ENCODE measurements at places on chromosomes 5 and 9.

DNA sequence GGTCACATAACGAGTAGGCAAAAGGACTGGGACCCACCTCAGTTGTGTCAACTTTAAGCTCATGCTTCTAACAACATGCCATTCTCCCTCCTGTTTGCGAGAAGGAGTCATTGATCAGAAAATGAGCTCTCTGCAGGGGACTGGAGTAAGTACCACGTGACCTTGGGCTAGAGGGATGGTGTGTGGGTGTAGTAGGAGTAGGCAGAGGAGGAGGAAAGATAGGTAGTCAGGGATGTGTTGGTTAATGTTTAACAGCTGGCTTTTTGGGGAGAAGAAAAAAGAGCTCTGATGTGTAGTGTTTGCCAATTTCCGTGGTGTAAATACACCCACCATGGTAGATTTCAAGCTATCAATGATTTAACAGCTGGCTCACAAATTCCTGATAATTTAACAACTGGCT is 160.3 kb upstream of the TBC1D2 start:
- DNase-seq = no peak
- no peaks in the 10 kb centered on the region for H3K36me3 ChIP-seq
- no peak overlapping the region for H3K4me3 ChIP-seq
- H3K4me1 ChIP-seq = no peaks in the 10 kb centered on the region
- no peak overlapping the region for H3K27ac ChIP-seq

DNA sequence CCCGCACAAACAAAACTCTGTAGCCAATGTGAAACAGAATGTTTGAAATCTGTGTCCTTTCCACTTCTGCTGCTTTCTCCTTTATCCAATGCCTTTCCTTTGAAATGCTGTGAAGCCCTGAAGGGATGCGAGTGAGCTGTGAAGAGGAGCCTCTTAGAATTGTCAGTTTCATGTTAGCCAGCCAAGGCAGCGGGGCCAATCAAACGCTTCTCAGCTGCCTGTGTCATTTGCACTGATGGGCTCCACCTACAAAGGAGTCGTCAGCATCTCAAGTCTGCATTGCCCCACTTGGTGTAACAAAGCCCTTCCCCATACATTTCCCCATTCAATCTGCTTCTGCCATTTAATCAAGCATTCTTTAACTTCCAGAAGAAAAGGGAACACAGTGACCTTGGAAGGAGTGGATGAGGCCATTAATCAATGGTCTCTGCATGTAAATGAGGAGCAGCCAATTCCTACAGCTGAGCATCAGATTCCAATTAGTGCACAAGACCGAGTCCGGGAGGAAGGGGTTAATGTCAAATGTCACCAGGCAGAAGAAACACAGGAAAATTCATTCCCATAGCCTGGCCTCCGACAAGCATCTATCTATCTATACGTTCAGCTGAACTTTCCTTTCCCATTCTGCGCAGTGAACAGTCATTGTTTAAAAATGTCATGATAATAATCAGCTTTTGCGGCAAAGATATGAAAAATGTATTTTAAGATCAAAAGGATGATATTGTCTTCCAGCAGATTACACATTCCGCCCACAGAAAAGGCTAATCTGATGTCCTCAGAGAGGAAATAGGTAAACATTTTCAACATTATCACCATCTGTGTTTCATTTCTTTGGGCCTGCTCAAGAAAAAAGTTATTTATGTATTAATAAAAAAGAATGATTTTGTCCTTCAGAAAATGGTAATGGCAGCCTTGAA is 154.6 kb downstream of the FSTL4 start:
- DNase-seq = no peak
- no peak overlapping the region for H3K4me3 ChIP-seq
- H3K4me1 ChIP-seq = no peaks in the 10 kb centered on the region
- no peaks in the 10 kb centered on the region for H3K36me3 ChIP-seq

GRCh38 chr5:2178528-2178927 is 295.8 kb upstream of the IRX4 start:
- no peak overlapping the region for H3K27ac ChIP-seq
- no peaks in the 10 kb centered on the region for H3K27me3 ChIP-seq
- H3K4me1 ChIP-seq = no peaks in the 10 kb centered on the region
- DNase-seq = peak; percentile 59

DNA sequence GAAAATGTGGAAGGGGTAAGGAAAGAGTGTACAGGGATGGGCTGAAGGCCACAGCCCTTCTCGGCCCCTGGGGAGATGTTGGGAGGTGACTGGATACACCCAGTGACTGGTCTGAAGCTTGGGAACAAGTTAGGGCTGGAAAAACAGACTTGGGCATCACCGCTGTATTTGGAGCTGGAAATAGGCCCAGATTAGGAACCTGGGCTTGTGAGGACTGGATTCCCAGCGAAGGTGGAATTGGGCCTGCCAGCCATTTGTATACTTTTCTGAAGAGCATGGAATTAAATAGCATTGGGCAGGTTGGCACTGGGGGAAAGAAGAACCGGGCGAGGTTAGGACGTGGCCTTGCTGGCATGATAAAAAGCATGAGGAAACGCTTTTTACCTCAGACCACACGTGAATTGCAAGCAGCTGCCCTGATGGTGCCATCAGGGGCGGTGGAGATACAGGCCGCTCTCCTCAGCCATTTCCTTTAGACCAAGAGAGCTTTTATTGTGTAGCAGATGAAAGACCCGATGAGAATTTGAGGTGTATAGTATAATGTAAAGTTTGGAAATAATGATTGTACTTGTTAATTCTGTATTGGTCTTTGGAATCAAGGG is 37.8 kb downstream of the OTULIN start:
- DNase-seq = no peak
- H3K27ac ChIP-seq = no peak overlapping the region
- H3K4me1 ChIP-seq = no peaks in the 10 kb centered on the region

DNA sequence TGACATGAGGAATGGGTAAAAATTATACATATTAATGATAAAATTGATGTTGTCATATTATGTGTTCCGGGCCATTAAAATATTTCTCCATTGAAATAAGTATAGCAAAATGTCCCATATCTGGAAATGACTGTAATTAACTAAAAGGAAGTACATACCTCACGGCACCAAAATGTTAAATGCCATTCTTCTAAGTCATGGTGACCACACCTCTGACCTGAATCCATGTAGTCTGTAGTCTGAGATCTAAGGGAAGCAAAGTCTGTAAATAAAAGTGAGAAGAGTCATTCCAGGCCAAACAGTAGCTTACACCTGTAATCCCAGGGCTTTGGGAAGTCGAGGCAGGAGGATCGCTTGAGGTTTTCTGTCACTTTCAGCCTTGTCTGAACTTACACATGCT is 8.7 kb upstream of the GDA start:
- H3K4me1 ChIP-seq = no peaks in the 10 kb centered on the region
- no peak overlapping the region for H3K4me3 ChIP-seq
- H3K36me3 ChIP-seq = no peaks in the 10 kb centered on the region
- no peaks in the 10 kb centered on the region for H3K27me3 ChIP-seq

- H3K27ac ChIP-seq = no peak overlapping the region
- no peaks in the 10 kb centered on the region for H3K36me3 ChIP-seq
- no peak overlapping the region for H3K4me3 ChIP-seq
- no peaks in the 10 kb centered on the region for H3K27me3 ChIP-seq
Observed at GRCh38 chr5:90056911-90057705, 352.4 kb downstream of the CETN3 start.

DNA sequence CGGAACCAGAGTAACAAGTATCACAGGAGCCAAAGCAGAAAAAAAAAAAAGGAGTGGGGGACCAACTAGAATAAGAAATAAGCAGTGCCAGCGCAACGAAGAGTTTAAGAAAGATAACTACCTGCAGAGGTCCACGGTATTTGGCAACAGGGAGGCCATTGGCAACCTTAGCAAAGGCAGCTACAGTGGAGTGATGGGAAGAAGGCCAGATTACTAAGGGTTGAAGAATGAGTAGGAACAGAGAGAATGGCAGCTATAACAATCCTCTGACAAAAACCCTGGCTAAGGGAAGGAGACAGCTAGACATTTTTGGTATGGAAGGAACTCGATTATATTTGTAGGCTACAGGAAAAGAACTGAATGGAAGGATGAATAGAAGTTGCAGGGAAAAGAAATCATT is 93.4 kb upstream of the DMAC1 start:
- no peak for DNase-seq
- no peak overlapping the region for H3K4me3 ChIP-seq
- H3K36me3 ChIP-seq = no peaks in the 10 kb centered on the region
- no peaks in the 10 kb centered on the region for H3K27me3 ChIP-seq

DNA sequence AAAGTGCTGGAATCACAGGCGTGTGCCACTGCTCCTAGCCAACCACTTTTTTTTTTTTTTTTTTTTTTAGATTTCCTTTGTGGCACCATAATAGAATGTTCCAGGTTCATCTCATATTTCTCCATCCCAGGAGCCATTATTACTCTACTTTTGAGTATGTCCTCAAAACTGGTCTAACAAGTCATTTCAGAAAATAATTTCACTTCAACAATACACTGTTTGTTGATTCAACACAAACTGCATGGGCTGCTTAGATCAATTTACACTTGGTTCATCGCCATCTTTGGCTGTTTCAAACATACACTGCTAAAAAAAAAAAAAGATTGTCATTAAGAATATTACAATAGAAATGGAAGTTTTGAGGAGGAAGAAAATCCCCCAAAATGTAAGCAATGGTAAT is 57.9 kb downstream of the CSNK1A1 start:
- H3K27me3 ChIP-seq = no peaks in the 10 kb centered on the region
- no peak overlapping the region for H3K27ac ChIP-seq
- peaks cover 43% of the 10 kb centered on the region for H3K36me3 ChIP-seq
- peaks cover 10% of the 10 kb centered on the region for H3K4me1 ChIP-seq
- H3K4me3 ChIP-seq = no peak overlapping the region

GRCh38 chr9:107389617-107390071 is 99.9 kb downstream of the KLF4 start:
- H3K36me3 ChIP-seq = no peaks in the 10 kb centered on the region
- H3K27ac ChIP-seq = no peak overlapping the region
- H3K4me3 ChIP-seq = no peak overlapping the region
- peaks cover 31% of the 10 kb centered on the region for H3K4me1 ChIP-seq
- no peak for DNase-seq
- H3K27me3 ChIP-seq = no peaks in the 10 kb centered on the region

GRCh38 chr9:128022886-128023285 is 42.1 kb upstream of the EEIG1 start:
- no peaks in the 10 kb centered on the region for H3K36me3 ChIP-seq
- no peak overlapping the region for H3K4me3 ChIP-seq
- DNase-seq = no peak
- H3K4me1 ChIP-seq = peaks cover 11% of the 10 kb centered on the region
- H3K27ac ChIP-seq = no peak overlapping the region

GRCh38 chr5:135323227-135323626 is 75.8 kb downstream of the MACROH2A1 start:
- no peak for DNase-seq
- no peaks in the 10 kb centered on the region for H3K27me3 ChIP-seq
- no peaks in the 10 kb centered on the region for H3K36me3 ChIP-seq

GRCh38 chr5:172648013-172648381 is 6.9 kb downstream of the NEURL1B start:
- H3K36me3 ChIP-seq = no peaks in the 10 kb centered on the region
- peak overlapping the region; percentile 43 for H3K27ac ChIP-seq
- peaks cover 33% of the 10 kb centered on the region for H3K4me1 ChIP-seq

- DNase-seq = no peak
- no peak overlapping the region for H3K27ac ChIP-seq
- H3K36me3 ChIP-seq = no peaks in the 10 kb centered on the region
- H3K4me3 ChIP-seq = no peak overlapping the region
Observed at GRCh38 chr9:116387934-116388698, 234.5 kb downstream of the PAPPA start.

- H3K27me3 ChIP-seq = no peaks in the 10 kb centered on the region
- no peak overlapping the region for H3K4me3 ChIP-seq
- no peak for DNase-seq
- no peak overlapping the region for H3K27ac ChIP-seq
- H3K4me1 ChIP-seq = no peaks in the 10 kb centered on the region
Observed at GRCh38 chr5:31232273-31232888, 38.9 kb downstream of the CDH6 start.
